Esophagus mucosa (tissue), 1 donor: ENCODE measurements at places on chromosomes 1 and 21. TPM values are rescaled to one million over a fixed set of nuclear protein-coding genes. Genes with fewer than 3 reads are reported as not detected.

DNA sequence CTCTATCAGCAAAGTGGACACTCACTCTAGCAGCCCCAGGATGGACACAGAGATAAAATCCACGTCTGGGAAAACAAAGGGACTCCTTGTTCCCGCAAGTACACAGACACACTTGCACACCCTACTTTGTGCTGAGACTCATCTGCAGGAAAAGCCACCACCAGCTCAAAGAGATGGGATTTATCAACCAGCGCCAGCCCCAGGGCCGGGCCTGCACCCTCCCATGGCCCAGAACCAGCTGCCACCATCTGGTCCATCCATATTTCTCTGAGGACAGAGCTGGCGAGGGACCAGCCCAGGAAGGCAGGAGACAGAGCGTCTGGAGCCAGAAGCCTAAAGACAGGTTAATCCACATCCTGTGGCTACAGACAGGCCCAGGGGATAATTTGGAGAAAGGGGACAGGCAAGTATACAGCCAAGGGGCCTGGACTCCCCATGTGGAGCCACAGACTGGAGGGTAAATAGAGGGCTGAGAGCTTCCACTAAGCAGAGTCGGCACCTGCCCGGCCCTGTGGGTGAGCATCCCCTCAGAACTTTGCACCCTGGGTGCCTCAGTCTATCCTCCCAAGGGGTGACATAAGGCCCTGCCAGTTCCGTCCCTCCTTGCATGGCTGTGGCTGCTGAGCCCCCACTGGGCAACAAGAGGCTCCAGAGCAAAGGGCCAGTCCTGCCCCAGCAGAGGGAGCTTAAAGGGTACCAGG is 233.9 kb downstream of the PTPRU start:
- no peak for ATAC-seq

GRCh38 chr1:95407886-95408291 is 173.9 kb downstream of the RWDD3 start:
- no peak for ATAC-seq

DNA sequence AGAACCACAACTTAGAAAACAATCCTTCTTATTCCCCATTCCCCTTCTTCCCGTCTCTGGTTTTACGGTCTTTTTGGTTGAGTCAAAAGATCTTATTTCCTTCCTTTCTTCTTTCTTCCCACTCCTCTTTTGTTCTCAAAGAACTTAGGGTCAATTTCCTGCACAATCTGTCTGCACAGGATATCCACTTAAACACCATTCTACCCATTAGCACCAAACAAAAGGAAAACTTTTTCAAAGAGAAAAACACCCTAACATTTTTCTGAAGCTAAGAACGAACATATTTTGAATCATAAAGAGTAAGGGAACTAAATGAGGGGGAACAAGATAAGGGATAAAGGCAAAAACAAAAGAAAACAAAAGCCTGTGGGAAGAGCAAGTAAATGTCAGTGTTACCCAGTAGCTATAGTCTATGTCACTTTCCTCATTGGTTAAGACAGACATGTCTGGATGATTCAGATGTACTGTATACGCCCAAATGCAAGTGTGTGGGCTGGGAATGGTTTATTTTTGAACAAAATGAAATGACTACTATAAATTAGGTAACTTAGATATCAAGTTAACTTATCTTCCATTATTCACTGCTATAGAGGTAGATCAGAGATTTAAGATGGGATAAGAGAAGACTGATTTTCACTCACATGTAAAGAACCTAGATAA is 59.9 kb downstream of the TOR3A start:
- ATAC-seq, result peak; percentile 77

- no peak for ATAC-seq
Measured at GRCh38 chr1:204190212-204191211, 5.8 kb downstream of the KISS1 start.

GRCh38 chr21:45508607-45509565 is 33.4 kb downstream of the SLC19A1 start:
- ATAC-seq, result no peak

DNA sequence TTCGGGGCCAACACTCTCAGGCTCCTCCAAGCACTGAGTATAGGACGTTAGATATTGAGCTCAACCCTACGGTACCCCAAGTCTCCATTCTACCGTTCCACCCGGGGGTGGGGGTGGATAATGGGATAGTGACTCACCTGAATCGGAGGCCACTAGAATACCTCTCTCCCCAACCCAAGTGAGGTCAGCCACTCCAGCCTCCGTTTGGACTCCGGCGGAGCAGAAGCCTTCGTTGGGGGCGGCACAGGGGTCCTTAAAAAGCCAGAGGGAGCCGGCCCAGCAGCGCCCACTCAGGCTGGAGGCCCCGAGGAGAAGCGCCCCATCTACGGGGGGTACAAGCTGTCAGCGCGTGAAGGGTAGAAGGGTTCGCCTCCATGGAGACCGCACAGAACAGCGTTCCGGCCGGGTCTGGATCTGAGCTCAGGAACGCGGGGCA is 556 bp downstream of the WDR77 start:
- ATAC-seq, result peak; percentile 8

GRCh38 chr1:220432408-220432807 is 95.5 kb upstream of the MARK1 start:
- peak; percentile 93 for ATAC-seq

DNA sequence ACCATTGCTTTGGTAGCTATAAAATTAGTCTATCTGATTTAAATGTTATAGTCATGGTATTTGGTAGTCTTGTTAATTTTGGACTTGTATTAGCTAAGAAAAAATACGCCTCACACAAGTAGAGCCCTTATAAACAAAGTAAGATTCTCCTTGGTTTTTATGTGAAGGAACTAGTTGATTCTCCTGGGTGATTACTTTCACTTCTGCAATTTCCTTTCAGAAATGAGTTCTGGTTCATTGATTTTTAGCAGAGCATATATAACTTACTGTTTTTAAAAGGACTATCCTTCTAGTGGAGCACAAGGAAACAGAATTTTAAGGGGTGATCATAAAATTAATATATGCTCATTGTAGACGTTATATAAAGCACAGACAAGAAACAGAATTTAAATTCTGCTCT is 120.1 kb downstream of the BACH1 start:
- ATAC-seq, result no peak

DNA sequence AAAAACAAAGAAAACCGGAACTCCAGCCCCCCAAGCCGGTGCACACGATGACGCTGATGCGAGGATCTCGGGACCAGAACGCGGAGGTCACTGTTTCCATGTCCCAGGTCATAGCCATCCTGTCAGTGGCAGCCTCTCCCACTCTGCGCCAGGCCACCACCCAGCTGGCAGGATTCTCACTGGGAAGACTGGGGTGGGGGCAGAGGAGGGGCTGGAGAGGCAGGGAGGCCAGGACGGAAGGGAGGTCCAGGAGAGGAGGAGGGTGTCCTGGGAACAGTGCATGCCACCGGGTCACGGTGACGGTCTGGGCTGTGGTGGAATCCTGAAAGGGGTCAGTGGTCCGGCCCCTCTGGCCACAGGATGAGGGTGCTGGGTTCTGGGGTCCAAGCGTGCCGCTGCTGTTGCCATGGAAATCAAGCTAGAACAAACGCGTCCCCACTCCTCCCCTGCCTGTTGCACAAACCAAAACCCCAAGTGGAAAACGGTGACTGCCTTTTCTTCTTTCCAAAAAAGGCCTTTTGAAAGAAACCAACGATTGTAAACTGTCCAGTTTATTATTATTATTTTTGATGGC is 26.1 kb downstream of the MRPL37 start:
- ATAC-seq, result no peak

DNA sequence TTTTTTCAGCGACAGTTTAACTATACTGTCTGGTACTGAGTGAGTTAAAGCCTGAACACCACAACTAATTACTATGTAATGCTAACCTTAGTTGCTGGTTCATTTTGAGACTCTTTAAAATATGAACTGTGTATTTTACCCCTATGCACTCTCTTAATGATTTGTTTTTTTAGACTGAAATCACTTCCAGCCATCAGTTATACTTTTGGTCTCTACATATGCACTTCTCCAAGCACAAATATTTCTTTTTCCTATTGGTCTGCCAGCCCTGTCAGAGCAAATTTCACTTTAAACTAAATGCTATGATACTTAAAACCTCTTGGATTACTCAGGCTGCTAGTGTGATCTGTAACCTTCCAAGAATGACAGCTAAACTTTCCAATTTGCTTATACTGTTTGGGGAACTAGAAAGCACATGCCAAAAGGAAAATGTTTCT is 38.1 kb upstream of the SCYL3 start:
- no peak for ATAC-seq

GRCh38 chr1:166153525-166154314 is 13.1 kb downstream of the FAM78B start:
- ATAC-seq, result no peak

DNA sequence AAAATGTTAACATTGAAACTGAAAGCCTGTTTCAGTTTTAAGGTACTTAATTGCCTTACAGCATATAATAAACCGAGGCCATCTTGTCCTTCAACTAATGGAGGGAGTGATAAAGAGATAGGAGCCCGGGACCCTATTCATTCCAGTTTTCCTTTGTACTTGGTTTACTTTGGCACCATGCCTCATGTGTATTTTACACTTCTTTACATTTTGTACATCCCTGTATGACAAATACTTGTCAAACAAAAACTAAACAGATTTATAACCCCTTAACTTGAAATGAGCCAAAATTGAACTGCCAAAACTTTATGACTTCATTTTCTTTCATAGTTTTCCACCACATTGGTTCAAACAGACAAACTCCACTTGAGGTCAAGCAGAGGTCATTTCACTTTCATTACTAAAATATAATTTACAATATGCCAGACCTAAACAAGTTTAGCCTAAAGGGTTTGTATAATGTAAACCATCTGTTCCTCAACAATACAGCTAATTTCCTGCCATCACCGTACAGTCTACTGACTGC is 30.9 kb upstream of the UBE2U start:
- ATAC-seq, result no peak

DNA sequence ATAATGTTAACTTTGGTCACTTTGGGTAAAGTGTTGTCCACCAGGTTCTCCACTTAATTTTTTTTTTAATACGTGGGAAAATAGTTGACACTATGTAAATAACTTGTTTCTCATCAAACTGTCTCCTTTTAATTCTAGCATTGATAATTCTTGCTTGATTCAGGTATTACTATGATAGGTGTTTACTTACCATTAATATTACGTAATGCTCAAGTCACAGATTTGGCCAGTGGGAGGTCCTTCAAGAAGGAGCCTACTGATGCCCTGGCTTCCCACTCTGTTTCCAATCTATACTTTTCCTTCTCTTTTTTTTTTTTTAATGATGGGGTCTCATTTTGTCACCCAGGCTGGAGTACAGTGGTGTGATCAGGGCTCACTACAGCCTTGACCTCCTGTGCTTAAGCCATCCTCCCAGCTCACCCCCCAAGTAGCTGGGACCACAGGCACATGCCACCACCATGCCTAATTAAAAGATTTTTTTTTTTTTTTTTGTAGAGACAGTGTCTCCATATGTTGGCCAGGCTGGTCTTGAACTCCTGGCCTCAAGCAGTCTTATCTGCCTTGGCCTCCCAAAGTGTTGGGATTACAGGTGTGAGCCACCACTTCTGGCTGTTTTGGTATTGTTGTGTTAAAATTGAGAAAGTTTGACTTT is 29.9 kb downstream of the YTHDF2 start:
- no peak for ATAC-seq

DNA sequence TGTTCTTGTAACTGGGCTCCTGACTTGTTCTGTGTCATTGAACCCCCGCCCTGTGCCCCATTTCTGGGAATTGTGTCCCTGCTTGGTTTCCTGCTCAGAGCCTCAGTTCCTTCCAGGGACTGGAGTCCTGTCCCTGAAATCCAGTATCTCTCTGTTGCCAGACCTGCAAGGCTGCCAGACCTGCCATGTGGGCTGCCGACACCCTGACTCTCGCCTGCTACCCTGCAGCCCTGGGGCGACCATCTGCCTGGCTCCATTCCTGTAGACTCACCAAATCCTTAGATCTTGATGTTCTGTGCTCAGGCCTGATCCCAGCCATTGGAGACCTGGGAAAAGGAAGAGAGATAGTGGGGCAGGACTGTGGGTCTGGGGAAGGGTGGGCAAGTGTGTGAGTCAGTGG is 383.3 kb upstream of the PROX1 start:
- no peak for ATAC-seq

- ATAC-seq, result no peak
Measured at GRCh38 chr1:222898191-222898527, 83.3 kb downstream of the DISP1 start.

DNA sequence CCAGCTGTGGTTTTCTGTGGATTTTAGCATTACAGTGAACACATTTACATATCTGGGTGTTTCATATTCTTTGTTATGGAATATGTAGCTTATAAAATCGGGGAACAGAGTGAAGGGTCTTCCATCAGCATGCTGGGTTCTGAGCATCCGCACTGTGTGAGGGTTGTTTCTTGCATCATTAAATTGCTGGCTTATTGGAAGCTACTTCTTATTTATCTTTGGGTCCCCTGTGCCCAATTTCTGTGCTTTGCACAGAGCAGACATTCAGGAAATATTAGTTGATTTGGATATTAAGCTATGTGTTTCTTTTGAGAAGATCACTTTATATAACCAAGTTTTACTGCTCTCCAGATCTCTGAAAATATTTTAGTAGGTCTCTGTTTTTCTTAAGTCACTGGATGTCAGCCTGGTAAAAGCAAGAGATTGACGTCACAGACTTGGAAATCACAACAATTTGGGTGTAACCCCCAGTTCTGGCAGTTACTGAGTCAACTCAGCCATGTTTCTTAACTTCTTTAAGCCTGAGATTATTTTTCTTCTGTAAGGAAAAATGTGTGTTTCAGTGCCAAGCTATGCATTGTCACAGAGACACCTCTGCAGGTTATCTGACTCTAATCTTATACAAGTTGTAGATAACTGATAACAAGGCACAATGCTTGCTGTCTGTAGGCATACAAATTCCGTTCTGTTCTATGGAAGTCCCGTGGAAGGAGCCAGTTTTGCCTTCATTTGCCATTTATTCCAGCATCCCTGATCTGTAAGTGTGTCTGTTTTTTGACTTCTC is 258.3 kb upstream of the KAZN start:
- ATAC-seq, result peak; percentile 62

- ATAC-seq, result no peak
Measured at GRCh38 chr1:214354440-214355148, 73.6 kb downstream of the SMYD2 start.

GRCh38 chr1:18575620-18576019 is 55.0 kb upstream of the PAX7 start:
- no peak for ATAC-seq

GRCh38 chr1:101365878-101366277 is 129.1 kb downstream of the S1PR1 start:
- ATAC-seq, result no peak

GRCh38 chr1:54285815-54286345 is 85.9 kb downstream of the MRPL37 start:
- ATAC-seq, result no peak

GRCh38 chr1:28915031-28915895 is 894 bp downstream of the EPB41 start:
- peak; percentile 8 for ATAC-seq

- ATAC-seq, result peak; percentile 98
Measured at GRCh38 chr1:160607011-160607671, 27.8 kb upstream of the CD84 start.

KPRP gene
- total RNA-seq, result 3.6 TPM

CA14 gene
- 0.28 TPM for total RNA-seq

TRNP1 gene
- total RNA-seq, result 75.0 TPM

HAX1 gene
- 86.6 TPM for total RNA-seq

PBX1 gene
- 31.5 TPM for total RNA-seq

AMY1C gene
- not detected for total RNA-seq

SEMA4A gene
- 34.6 TPM for total RNA-seq

RPE65 gene
- not detected for total RNA-seq

IFI44 gene
- 10.7 TPM for total RNA-seq

SLC37A1 gene
- 13.9 TPM for total RNA-seq

MAP10 gene
- 0.72 TPM for total RNA-seq

TDRD5 gene
- not detected for total RNA-seq

KCNK1 gene
- total RNA-seq, result 21.9 TPM

PKLR gene
- total RNA-seq, result 0.20 TPM

SLAMF9 gene
- total RNA-seq, result 0.28 TPM

PRXL2B gene
- 12.7 TPM for total RNA-seq
